ENCODE measurements at places on chromosomes 12 and 14.

DNA sequence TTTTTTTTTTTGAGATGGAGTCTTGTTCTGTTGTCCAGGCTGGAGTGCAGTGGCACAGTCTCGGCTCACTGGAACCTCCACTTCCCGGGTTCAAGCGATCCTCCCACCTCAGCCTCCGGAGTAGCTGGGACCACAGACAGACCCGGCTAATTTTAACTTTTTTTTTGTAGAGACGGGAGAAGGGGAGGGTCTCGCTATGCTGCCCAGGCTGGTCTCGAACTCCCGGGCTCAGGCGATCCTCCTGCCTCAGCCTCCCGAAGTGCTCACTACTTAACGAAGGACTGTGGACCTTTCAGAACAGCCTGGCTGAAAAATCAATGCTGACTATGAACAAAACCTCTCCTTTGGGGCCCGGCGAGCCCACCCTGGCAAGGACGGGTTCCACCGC lies 10.9 kb downstream of the SLC6A12 start:
- DNase-seq: no peak

GRCh38 chr12:96208346-96208745 lies 14.2 kb downstream of the ELK3 start:
- DNase-seq: no peak

DNA sequence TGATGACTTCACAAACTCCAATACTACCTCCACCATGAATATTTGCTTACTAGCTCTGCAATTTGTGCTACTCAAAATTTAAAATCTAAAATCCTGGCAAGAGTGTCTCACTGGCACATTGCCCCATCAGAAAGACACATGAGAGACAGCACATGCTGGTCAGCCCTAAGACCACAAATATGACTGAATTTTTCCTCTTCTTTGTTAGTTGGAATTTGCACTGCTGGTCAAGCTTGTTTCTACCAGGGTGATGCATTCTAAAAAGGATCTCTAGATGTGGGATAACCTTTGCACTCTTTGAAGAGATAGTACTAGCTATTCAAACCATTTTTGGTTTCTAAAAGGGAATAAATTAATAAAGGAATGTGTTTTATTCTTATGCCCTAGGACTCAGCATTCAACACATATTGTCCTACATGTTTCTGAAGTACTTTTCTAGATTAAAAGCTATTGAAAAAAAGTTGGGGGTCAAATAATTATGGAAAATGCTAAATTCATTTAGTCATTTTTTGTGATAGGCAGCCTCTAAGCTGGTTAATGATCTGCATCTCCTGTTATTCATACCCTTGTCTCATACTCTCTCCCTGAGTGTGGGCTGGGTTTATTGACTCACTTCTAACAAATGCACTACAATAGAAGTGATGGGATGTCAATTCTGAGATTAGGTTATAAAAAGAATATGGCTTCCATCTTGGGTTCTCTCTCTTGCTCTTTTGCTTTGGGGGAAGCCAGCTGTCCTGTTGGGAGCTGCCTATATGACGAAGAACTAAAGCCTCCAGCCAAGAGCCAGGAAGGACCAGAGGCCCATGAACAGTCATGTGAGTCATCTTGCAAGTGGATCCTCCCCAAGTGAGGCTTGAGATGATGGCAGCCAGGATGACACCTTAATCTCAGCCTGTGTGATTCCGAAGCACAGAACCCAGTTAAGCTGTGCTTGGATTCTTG lies 211.5 kb upstream of the CRY1 start:
- no peak for DNase-seq

DNA sequence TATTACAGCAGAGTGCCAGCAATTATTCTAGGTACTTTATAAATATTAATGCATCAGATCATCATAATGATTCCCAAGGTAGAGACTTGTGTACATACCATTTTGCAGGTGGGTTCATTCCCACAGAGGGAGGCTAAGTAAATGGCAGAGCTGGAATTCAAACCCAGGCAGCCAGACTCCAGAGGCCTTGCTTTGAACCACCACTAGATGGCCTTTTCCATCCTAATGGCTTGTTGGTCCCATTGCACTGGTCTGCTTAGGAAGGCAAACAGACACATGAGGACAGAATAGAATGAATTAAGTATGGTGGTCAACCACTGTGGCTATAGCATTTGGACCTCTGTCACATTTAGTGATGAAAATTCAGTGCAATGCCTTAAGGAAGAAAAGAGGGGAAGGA lies 158.7 kb downstream of the METTL25 start:
- no peak for DNase-seq

- no peak for DNase-seq
Measured at GRCh38 chr12:77232045-77232444, 166.7 kb upstream of the E2F7 start.

Measured in activated CD4-positive, alpha-beta T cell treated with anti-CD3 and anti-CD28 coated beads for 48 hours (primary cell).